ENCODE measurements at places on chromosomes 6 and 20.

GRCh38 chr20:3407040-3407770 is at the start of gene DNAAF9:
Gene DNAAF9, minus strand, starts transcription at chr20:3407669. Its CDS starts 112 bp downstream, at chr20:3407557.
- DNase-seq = peak; percentile 80

- peak; percentile 49 for DNase-seq
Measured at GRCh38 chr6:128244751-128245405, 275.5 kb downstream of the PTPRK start.

- no peak for DNase-seq
Measured at GRCh38 chr6:166554316-166554715, 32.2 kb downstream of the RAMACL start.

GRCh38 chr6:90362318-90362717 is 65.7 kb upstream of the BACH2 start:
- peak; percentile 80 for DNase-seq

- no peak for DNase-seq
Measured at GRCh38 chr20:57480444-57481160, 44.3 kb downstream of the CTCFL start.

DNA sequence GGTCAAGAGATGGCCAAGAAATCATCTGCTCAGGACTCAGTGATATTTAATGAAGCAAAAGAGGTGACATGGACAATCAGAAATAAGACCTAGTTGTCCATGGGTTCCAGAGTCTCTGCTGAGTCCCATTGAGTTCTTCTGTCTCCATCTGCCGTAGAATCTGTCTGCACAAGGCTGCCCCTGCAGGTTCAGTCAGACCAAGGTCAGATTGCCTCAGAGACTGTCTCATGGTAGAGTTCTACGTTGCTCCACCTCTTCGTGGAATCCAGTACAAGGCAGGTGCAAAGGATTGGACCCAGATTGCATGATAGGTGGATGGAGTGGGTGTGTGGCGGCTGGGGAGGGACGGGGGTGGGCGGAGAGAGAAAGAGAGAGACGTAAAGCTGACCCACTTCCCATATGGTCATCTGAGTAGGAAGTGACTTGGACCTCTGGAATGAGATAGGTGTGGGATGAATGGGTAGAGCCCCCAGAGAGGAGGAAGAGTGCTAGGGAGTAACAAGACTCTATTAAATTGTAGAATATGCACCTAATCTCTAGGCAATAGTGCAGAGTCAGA is 75.3 kb downstream of the SOBP start:
- no peak for DNase-seq

DNA sequence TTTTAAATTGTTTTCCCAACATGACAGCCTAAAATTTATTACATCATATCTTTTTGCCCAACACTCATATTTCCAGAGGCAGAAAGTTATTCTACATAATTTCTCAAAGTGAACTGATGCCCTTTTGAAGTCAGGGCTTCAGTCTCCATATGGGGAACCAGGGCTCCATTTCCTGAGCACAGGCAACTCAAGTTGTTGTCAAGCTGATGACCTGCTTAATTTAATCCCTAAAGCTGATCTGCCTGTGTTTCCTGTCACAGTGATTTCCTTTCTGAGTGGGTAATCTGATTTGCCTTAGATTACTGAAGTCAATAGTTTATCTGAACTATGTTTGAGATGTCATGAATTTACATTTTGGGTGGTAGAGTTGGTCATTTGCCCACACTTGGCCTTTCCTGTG is 932.1 kb upstream of the MANEA start:
- no peak for DNase-seq

DNA sequence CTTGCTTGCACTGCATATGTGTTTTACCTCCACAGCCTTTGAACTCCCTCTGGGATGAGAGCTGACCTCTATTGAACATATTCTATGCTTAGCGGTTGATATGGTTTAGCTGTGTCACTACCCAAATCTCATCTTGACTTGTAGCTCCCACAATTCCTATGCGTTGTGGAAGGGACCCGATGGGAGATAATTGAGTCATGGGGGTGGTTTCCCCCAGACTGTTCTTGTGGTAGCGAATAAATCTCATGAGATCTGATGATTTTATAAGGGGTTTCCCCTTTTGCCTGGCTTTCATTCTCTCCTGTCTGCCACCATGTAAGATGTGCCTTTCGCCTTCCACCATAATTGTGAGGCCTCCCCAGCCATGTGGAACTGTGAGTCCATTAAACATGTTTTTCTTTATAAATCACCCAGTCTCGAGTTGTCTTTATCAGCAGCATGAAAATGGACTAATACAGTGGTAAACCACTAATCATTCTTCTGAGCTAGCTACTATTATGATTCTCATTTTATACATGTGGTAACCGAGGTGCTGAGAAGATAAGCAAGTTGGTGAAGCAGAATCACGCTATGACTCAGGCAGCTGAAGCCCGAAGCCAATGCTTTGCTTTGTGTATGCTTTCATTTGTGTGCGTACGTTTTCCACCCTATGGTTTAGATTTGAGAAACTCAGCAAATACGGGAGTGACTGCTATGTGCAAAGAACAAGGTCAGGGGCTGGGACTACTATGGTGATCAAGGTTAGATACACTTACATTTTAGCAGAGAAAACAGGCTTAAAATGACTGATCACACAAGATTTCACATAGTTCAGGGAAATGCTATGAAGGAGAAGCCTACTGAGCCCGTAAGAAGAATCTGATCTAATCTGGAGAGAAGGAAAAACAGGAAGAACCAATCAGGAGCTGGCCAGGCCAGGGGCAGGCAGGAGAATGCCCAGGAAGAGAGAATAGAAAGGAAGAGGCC is 363.5 kb downstream of the ESR1 start:
- DNase-seq = peak; percentile 91

GRCh38 chr20:5559945-5560344 is 190.3 kb upstream of the SHLD1 start:
- no peak for DNase-seq

DNA sequence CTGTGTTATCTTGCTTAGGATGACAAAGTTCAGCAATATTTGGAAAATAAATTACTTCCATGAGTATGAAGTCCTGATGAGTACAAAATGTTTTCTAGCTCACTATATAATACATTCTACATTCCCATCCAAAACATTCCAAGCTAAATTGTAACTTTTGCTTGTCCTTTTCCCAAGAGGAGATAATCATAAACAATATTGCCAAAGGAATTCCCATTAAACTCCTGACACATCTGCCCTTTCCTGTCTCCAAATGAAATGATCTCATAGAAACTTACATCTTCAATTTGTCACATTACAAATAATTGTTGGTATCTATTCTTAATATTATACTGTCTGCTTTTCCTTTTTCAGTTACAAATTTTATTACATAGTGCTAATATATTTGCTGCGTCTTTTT is 20.4 kb upstream of the SENP6 start:
- no peak for DNase-seq

DNA sequence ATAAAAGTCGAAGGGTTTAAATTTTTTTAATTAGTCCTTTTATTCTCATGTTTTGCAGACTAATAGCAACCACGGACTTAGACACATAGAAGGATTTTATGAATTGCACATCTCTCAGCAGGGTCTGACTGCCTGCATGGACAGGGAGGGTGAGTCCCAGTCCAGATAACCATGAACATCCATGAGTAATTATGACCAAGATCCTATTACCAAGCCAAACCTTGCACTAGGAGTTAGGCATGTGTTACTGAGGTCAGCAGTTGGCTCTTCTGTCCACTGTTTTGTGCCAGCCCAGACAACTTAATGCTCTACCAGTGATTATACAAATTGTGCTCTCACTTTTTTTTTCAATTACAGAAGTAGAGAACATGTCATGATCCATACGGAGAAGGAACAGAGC is 211.2 kb downstream of the MAFB start:
- no peak for DNase-seq

GRCh38 chr6:21455071-21455470 is 138.5 kb upstream of the SOX4 start:
- no peak for DNase-seq

DNA sequence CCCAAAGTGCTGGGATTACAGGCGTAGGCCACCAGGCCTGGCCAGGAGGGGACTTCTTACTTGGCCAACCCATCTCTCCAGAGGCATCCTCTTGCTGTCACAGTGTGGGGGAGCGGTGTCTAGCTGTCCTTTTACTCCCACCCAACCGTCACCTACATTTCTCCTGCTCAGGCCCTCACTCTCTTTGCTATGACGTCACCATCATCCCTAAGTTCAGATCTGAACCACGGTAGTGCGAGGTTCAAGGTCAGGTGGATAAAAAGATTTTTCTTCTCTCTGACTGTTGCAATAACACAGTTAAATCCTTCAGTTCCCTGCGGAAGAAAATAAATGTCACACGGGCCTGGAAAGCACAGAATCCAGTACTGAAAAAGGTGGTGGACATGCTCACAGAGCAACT is 7.3 kb upstream of the RAET1L start:
- no peak for DNase-seq

GRCh38 chr6:122647765-122648164 is 37.6 kb downstream of the PKIB start:
- DNase-seq = no peak

DNA sequence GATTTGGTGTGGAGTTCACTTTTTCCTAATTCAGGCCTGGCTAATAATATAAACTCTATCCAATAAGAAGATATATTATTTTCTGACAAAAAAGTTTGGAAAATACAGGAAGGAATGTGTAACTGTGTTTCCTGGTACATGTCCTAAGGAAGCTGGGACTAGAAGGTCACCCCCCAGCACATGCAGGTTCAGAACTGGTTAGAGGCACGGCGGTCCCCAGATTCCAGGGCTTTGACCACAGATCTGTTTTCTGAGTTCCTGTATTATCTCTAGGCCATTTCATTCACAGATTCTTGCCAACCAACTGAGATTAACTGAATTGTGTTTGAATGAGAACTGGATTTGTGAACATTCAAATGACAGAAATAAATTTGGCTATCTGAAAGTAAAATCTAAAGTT is 94.5 kb downstream of the TULP4 start:
- DNase-seq = peak; percentile 34

DNA sequence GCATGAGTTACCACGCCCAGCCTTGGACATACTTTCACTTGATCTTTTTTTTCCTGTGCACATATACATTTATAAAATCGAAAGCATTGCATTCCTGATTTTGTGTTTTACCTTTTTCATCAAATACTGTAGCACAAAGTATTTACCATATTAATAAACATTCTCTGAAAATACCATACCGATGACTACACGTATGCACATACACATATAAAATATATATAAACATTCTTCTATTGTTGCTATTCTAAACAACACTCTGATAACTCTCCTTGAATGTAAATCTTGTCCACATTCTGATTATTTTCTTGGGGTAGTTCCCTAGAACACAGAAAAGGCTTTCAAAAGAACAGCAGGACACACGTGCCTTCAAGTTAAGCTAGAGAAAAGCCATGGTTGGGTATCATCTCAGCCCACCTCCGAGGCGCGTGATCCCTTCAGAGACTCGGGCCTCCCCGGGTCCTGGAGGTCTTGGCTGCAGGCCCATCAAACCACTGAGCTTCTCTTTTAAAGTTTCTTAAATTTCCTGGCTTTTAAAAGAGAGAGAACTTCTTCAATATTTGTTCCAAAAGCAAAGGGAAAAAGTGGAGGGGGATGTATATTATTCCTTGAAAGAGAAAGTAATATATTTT is 198.1 kb downstream of the MYLK4 start:
- DNase-seq = no peak

DNA sequence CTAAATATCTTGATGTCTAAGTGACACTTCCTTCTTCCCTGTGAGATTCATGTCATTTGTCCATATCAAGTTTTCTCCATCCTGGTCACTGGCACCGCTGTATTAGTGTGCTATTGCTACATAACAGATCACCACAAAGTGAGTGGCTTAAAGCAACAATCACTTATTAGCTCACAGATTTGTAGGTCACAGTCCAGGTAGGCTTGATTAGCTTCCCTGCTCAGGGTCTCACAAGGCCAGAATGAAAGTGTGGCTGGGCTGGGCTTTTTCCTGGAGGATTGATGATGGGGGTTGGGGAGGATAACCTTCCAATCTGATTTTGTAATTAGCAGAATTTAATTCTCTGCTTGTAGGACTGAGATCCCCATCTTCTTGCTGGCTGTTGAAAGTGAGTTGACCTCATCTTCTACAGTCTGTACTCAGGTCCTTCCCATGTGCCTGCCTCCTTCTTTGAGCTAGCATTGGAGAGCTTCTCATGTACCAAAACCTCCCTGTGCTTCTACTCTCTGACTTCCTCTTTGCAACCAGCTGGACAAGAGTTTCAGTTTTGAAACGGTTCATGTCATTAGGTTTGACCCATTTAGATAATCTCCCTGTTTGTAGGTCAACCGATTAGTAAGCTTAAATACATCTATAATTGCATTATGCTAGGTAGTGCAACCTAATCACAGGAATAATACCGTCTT is 152.4 kb upstream of the MAN1A1 start:
- DNase-seq = no peak

Data from astrocyte of the hippocampus (primary cell).